ENCODE measurements at places on chromosomes 5 and 9.

- DNase-seq: no peak
Observed at GRCh38 chr9:137515338-137515724, 34.9 kb downstream of the PNPLA7 start.

DNA sequence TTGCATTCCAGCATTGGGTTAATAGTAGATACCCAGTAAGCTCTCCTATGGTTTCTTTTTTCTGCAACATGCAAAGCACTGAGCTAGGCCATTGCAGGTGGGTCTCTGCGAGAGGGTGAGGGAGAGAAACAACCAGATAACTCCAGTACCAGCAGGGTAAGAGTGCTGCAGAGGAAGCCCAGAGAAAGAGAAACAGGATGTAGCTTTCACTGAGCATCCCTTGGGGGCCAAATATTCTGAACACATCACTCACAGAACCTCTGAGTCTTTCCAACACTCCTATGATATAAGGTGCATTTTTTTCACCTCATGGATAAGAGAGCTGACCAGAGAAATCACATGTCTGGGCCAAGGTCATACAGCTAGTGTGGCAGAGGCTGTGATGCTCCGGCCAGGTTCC is 76.7 kb downstream of the TRIM32 start:
- no peak for DNase-seq

- DNase-seq: no peak
Observed at GRCh38 chr9:135277219-135278201, 190.0 kb downstream of the OLFM1 start.

- peak; percentile 73 for DNase-seq
Observed at GRCh38 chr9:97889941-97890887, 32.1 kb downstream of the TRMO start.

DNA sequence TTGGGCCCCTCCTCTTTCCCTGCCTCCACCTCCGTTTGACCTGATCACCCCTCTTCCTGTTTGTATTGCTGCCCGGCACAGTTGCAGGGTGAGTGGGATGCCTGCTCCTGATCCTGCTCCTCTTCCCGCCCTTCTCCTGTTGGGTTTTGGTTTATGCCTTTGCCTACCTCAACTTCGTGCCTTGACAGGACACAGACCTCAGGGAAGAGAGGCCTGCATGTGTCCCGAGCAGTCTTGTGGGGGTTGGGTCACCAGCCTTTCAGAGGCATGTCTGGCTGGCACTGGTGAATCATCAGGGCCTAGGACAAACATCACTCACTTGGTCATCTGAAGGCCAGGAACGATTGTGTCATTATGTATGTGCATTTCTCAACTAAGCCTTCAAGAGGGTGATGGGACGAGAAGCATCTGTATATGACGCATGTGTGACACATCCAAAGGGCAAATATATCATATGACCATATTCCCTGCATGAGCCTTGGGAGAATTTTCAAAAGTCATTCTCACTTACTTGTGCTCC is 56.9 kb downstream of the NPR3 start:
- no peak for DNase-seq

DNA sequence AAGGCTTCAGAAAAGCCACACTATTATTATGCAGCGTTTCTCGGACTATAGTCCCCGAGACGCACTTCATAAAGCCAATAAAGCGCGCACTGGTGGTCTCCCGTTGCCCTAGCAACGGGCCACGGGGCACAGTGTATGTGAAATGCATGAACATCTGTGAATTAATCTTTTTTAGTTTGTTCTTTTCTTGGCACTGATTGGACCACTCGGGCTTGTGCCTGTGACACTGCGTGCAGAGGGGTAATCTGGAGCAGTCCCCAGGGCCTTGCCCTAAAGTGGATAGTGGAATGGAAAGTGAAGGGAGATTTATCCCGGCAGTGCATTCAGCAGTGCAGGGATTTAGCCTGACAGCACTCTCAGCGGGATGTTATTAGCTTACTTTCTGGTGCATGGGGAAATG is 92.1 kb downstream of the TLE4 start:
- DNase-seq: no peak

DNA sequence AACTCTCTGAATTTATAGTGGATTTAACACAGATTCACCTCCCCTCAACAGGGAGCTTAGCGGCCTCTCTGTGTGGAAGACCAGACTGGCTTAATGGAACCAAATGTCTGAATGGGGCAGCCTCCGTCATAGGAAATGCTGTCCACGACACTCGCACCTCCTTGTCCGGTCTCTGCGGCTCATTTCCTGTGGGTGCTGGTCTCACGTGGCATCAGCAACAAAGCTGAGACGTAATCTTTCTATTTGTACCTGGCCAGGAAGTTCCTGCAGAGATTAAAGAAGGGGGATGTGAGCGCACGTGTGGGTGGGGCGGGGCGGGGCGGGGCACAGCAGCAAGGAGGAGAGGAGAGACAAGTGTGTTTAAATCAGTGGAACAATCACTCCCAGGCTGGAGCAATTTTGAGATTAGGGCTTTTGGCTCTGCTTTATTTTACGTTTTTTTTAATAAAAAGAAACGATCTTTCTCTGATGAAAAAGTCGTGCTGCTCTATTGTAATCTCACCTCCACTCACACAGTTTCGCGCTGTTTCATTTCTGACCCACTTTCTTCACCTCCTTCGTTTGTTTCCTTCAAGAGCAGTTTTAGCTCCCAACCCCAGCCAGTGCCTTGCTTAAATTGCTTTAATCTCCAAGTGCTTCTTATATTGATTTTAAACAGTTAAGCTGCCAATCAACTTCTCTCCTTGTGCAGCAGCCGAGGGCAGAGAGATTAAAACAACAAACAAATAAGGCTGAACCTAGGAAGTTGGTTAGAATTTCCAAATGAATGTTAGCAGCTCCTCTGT is 132.2 kb upstream of the ASTN2 start:
- DNase-seq: no peak

DNA sequence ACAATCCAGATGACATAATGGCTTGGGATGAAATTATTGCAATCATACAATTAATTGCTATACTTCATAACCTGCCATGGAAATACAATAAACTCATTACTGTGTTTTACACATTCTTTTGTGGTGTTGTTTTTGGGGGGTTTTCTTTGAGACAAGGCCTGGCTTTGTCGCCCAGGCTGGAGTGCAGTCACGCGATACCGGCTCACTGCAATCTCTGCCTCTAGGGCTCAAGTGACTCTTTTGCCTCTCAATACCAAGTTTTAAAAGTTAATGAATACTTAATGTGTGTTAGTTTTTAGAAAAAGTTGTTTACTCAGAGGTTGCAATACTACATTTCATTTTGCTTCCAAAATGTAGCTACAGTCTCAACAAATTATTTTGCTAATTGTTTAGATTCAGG is 598.4 kb downstream of the CHSY3 start:
- no peak for DNase-seq
